Gastroesophageal sphincter (tissue), 4 donors: ENCODE measurements at places on chromosomes 1 and 21. TPM values are rescaled to one million over a fixed set of nuclear protein-coding genes. Genes with fewer than 3 reads are reported as not detected.

GJB3 gene
- total RNA-seq: 6.4 TPM

RGS8 gene
- not detected for total RNA-seq

- ATAC-seq: no peak
These were observed 366.1 kb upstream of the ST6GALNAC5 start for GRCh38 chr1:76501136-76501535.

DNA sequence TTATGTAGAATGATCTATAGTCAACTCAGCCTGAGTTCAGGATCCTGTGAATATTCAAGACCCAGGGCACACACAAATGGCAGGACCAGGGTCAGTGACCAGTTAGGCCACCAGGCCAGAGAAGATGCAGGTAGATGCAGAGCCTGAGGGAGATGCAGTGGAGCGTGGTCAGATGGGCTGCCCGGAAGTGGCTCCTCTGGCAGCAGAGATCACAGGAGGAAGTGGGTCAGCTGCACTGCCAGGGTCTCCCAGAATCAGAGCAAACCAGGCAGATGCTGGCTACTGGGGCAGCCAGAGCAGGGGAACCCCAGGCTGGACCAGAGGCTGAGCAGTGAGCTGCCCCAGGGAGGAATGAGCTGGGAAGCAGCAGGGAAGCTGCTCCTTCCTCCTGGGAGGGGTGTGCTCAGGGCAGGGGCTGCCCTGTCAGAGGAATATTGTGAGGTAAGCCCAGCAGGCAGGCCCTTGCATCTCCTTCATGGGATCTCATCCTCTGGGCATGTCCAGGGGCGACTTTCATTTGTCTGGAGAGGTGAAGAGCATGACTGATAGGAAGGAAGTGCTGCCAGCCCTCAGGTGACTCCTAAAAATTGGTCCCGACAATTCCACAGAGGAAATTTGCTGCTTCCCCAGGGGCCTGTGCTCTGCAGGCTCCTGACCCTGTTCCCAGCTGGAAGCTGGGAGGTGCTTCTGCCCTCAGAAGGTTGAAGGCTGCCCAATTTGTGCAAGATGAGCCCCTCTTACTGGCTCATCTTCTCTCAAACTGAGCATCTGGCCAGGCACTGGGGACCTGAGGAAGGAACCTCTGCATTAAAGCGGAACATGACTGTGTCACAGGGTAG is 49.3 kb downstream of the STUM start:
- ATAC-seq: no peak

- no peak for ATAC-seq
These were observed 32.8 kb upstream of the EPS15 start for GRCh38 chr1:51551848-51552296.

DNA sequence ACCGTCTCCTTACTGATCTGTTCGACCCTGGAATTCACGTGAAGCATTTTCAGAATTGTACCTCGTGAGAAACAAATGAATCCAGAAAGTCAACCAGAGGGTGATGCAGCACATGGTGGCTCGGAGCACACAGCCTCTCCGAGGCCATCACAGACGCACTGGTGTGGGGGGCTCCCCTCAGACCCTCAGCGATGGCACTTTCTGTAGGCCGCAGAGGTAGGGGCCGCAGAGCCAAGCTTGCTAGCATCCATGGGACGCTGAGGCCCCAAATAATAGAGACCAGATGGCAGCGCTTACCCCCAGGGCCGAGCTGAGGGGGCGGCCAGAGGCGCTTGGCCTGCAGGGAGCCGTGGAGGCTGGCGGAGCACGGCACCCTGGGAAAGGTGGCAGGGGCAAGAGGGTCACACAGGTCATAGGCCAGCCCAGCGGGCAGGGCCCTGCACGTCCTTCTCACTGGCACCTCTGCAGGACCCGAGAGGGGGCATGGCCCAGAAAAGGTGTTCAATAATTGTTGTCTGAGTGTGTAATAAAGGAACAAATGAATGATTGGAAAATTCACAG is 28.1 kb upstream of the COL6A2 start:
- ATAC-seq: no peak

DNA sequence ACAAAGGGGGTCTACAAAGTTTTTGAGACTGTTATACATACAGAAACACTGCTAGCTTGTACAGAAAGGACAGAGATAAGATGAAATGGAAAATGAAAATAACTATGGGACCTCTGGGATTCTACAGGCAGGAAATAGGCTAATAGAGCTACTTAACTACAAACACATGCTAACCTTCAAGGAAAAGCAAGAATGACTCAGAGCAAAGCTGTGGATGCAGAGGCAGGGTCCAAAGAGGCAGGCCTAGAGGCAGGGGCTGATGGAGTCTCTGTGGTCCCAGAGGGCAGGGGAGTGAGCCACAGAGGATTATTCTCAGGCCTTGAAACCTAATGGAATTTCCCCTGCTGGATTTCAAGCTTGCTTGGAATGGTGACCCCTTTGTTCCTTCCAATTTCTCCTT is 18.7 kb upstream of the GOLT1A start:
- no peak for ATAC-seq

DNA sequence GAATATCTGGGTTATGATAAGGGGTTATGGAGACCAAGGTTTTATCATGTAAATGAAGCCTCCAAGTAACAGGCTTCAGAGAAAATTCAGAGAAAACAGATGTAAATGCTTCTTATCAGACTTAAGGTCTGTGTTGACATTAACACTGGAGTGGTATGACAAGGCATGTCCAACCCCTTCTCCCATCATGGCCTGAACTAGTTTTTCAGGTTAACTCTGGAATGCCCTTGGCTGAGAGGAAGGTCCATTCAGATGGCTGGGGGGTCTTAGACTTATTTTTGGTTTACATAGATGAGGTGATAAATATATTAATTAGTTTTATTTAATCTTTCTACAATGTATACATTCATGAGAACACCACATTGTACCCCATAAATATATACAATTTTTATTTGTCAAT is 399.6 kb downstream of the TBX15 start:
- ATAC-seq: no peak

GRCh38 chr1:223721658-223722607 is 9.6 kb downstream of the CAPN2 start:
- no peak for ATAC-seq

DNA sequence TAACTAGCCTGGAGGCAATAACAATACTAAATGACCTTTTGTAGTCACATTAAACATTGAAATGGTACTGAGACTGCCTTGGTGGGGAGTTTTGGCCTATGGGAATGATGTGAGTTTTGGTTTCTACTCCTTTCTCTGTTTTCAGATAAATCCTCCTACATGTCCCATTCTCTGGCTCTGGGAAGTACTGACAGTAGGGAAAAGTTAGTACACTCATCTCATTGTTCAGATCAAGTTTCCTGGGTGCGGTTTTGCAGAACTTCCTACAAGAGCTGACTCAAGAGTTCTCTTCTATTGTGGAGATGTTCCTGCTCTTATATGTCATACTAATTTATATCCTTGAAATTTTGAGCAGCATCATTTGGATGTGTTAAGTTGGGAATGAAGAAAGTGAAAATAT is 74.2 kb upstream of the MACF1 start:
- ATAC-seq: no peak

DNA sequence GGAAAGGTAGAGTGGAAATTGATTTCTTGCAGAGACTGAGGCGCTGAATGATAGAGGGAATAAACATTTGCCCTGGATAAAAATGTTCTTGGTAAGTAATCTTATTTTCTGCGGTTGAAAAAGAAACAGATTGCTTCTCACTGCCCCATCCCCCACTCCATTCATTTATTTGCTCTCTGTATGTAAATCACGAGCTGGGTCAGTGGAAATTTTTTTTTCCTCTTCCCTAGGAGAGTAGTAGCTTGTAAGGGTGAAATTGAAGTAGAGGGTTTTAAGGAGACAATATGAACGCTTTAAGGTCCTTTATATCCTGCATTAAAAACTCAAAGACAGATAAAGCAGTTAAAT is 1.4 kb upstream of the BRINP3 start:
- no peak for ATAC-seq

SFN gene
- 51.6 TPM for total RNA-seq

DNA sequence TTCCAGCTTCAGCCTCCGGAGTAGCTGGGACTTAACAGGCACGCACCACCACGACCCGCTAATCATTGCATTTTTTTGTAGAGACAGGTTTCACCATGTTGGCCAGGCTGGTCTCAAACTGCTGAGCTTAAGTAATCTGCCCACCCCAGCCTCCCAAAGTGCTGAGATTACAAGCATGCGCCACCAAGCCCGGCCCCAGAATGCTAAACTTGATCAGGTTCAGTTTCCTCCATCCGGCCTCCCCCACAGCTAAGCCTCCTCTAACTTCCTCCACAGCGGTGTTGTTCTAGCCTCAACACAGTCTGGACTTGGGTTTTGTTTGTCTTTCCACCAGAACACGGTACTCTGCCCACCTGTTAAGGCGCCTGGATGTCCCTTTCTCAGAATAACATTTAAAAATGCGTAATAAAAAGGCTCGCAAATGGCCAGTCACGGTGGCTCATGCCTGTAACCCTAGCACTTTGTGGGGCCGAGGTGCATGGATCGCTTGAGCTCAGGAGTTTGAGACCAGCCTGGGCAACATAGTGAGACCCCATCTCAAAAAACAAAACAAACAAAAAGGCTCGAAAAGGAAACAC is 2.4 kb downstream of the PARP1 start:
- ATAC-seq: no peak

- ATAC-seq: no peak
These were observed 53.2 kb downstream of the DNAJC6 start for GRCh38 chr1:65362545-65362944.

LPAR3 gene
- 0.13 TPM for total RNA-seq

DNA sequence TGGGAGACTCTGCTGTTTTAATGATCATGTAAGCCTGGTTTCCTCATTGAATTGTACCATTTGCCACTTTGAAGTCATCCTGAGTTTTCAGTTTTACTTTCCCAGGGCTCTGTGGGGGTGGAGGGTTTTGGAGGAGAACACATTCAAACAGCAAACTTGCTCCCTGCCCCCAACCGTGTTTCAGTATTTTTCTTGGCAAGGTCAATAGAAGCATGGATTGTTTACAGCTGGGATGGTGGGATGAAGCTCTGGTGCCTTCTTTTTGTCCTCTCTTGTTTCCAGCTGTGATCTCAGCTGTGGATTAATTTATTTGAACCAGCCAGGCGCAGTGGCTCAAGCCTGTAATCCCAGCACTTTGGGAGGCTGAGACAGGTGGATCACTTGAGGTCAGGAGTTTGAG is 54.3 kb upstream of the SERBP1 start:
- no peak for ATAC-seq

AIRE gene
- total RNA-seq: not detected

- no peak for ATAC-seq
These were observed 64.6 kb upstream of the DIP2A start for GRCh38 chr21:46393941-46394594.

DNA sequence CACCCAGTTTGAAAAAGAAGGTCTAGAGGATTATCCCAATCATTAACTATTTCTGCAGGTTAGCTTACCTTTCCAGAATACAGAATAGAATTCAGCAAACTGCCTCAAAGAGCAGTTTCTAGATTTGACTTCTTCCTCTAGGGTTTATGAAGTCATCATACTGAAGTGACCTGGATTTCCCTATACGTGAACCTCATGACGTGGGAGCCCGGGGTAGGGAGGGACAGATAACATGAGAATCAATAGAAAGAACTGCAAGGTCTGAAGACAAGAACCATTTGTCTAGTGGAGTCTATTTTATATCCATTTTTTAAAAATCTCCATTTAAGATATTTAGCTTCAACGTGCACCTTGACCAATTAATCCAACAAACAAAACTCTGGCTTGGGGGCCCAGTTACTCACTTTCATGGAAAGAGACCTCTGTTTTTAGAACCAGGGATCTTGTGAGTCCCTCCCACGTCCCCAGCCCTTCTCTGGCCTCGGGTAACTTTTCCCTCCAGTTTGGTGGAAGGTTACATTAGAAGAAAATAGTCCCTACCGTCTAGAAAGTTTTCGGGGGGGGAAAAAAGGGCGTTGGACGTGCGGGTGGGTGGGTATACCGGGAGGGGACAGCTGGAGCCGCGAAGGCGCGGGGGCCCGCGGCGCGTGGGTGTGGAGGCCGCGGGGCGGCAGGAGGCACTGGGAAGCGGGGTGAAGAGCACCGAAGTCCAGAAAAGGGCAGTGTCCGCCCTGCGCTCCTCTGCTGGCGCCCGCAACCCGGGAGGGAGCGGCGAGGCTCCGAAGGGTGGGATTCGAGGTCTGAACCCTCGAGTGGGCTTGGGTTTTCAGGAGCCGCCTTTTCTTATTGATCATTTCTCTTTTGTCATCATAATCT is 13.8 kb upstream of the POGZ start:
- ATAC-seq: peak; percentile 77
